ENCODE measurements at places on chromosomes 7 and 10.
A peak's percentile ranks its signal among the peaks of the same experiment; 100 is the strongest.

GRCh38 chr7:148944935-148945934, 61.1 kb upstream of the EZH2 start:
- DNase-seq, result peak; percentile 15

DNA sequence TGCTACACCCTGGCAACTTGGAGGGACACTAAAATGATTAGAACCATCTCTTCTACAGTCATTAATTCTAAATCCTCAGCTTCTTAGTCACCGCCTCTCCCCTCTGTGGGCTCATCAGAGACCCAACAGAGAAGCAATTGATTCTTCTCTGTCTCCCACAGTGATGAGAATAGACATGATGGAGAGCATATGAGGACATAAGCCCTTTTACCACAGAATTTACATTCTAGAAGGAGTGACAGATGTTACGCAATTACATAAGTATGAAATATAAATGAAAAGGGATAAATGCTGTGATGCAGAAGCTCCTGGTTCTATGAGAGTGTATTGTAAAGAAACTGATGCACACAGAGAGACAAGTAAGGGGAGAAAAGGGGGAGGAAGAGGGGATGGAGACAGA, 18.1 kb upstream of the ABCB5 start:
- no peak for DNase-seq

- no peak for DNase-seq
Observed at GRCh38 chr10:120824881-120825309, 26.3 kb upstream of the WDR11 start.

DNA sequence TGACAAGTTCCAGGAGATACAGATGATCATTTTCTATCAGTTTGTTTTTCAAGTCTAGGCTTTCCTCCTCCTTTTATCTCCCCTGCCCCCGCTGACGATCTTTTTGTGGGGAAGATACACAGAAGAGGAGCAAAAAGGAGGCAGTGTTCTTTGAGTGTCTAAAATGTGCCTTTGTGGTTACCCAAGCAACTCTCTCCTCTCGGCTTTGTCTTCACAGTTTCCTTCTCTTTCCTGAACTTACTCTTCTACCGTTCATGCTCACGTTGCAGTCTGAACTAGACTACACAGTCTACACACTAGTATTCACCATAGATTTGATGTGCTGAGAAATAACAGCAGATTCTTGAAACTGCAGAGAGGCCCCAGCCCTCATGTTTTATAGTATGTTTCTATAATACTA, 23.6 kb downstream of the CEP41 start:
- DNase-seq, result no peak

- no peak for DNase-seq
Observed at GRCh38 chr10:96917628-96918027, 85.5 kb downstream of the LCOR start.

- DNase-seq, result no peak
Observed at GRCh38 chr7:122014697-122015096, 129.4 kb downstream of the AASS start.

- peak; percentile 29 for DNase-seq
Observed at GRCh38 chr10:23158370-23158769, 33.7 kb upstream of the PTF1A start.

GRCh38 chr7:37916017-37916672, 472 bp downstream of the SFRP4 start:
- no peak for DNase-seq

GRCh38 chr10:70057306-70057705, 4.7 kb downstream of the MACROH2A2 start:
- no peak for DNase-seq

- DNase-seq, result no peak
Observed at GRCh38 chr7:10939237-10939910, 34.3 kb upstream of the PHF14 start.

DNA sequence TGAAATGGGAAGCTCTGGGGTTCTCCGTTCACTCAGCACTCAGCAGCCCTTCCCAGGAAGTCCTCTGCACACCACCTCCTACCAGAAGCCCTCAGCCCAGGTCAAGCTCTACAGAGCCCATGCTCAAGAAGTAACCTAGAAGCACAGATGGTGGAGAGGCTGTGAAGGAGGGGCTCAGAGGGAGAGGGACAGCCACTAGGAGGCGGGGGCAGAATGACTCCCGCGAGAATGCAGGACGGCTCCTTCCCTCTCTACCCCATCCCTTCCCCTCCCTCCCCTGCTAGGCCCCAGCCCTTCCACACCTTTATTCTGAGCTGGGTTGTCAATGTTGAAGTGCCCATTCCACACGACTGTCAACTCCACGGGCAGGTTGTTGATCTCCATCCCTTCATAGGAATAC, 373.2 kb downstream of the PLXNA4 start:
- DNase-seq, result no peak

DNA sequence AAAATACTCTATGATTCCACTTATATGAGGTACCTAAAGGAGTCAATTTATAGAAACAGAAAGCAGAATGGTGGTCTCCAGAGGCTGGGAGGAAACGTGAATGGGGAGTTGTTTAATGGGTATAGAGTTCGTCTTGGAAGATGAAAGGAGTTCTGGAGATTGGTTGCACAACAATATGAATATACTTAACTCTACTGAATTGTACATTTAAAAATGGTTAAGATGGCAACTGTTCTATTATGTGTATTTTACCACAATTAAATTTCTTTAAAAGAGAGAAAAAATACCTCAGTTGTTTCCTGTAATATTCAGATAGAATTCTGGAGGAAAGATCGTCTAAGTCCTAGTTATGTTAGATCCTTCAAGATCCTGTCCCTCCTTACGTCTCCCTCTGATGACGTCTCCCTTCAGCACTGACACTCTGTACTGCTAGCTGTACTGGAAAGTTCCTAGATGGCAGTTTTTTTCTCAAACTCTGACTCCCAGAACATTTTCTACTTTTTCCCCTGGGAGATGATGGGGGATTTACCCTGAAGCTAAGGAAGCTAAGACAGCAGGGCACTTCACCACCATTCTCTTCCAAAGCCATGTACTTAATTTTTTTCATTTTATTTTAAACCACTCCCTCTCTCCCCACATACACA, 53.2 kb upstream of the CAV2 start:
- no peak for DNase-seq

DNA sequence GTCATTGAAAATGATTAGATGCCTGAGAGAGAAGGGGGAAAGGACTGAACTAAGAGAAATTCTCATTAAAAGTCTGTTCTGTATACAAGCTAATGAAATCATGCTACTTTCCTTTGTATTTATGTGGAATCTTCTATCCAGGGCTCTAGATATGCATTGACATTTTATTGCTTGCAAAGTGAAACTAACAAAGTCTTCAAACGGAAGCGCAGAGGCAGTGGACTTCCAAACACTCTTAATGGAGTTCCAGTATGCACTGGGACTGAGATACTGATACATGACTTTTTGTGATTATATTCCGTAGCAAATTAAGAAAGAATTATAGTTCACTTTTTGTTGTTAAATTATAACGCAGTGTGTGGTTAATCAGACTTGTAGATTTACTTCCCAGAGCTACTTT, 166.8 kb upstream of the TBX20 start:
- no peak for DNase-seq

GRCh38 chr10:119281581-119282071, 74.3 kb downstream of the GRK5 start:
- peak; percentile 88 for DNase-seq

DNA sequence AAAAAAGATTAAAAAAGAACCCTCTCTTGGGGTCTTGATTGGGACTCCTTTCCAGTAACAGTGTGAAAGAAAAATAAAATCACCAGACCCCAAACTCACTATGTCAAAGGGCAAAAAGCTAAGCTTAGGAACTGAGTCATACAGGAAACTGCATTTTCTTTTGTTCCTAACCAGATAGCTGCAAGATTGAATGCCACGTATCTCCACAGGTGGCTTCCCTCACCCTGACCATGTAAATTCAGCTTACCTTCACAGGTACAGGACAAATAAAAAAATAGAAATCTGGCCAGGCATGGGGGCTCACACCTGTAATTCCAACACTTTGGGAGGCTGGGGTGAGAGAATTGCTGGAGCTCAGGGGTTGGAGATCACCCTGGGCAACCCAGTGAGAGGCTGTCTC, 32.5 kb upstream of the EIF4H start:
- DNase-seq, result peak; percentile 31

DNA sequence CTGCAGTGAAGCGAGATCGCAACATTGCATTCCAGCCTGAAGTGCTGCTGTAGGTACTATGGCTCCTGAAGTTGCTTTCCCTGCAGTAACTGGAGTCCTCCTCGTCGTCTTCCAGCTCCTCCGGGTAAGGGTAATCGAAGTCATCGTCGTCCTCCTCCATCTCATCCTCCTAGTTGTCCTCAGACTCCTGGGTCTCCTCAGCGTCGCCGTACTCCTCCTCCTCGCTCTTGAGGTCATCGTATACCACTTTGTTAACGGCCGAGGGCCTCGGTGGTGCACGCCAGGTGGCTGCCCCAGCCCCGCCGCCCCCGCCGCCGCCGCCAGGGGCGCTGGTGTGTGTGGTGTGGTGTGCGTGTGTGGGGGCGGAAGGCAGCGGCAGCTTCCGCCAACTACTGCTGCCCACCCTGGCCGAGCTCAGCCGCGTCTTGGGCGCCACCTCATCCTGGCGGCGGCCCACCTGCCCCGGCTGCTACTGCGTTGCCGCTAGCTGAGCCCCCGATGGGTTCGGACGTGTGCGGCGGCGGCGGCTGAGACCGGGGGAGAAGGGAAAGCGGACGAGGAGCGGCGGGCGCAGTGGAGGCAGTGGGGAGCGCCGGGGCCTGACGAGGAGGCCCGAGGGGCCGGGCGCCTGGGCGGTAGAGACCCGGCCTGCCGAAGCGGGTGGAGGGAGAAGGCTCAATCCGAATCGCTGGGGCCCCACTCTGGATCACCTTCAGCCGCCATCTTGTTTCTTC, 11.8 kb upstream of the ACBD5 start:
- no peak for DNase-seq

All from RCC 7860 (cell line).